NCI-H526 treated with DMSO at 0.1 percent for 48 hours (cell line): ENCODE measurements at places on chromosomes 2 and 18.
A peak's percentile ranks its signal among the peaks of the same experiment; 100 is the strongest.

GRCh38 chr18:63994783-63995399, 25.0 kb downstream of the SERPINB8 start:
- no peak for DNase-seq

DNA sequence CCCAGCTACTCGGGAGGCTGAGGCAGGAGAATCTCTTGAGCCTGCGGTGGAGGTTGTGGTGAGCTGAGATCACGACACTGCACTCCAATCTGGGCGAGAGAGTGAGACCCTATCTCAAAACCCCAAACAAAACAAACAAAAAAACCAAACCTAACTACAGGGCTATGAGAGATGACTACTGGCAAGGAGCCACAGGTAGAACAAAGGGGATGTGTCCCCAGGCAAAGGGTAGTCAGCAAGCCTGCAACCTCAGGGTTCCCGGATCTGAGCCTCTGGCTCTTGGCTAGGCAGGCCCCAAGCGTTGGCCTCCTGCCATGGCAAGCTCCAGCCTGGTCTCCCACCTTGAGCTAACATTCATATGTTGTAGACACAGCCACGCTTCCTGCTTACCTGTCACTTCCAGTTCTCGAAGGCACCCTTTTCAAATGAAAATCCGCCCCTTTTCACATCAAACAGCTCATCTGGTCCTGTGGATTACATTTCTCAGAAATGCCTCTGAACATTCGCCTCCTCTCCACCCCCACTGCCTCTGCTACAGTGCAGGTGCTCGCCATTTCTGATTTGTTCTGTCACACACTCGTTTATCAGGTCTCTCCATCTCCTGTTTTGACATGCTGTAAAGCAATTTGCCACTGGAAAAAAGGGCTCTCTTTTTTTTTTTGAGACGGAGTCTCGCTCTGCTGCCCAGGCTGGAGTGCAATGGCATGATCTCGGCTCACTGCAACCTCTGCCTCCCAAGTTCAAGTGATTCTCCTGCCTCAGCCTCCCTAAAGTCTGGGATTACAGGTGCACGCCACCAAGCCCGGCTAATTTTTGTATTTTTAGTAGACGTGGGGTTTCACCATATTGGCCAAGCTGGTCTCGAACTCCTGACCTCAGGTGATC, 13.1 kb upstream of the ACTR3 start:
- DNase-seq, result no peak

GRCh38 chr2:204613635-204614034, 68.4 kb downstream of the PARD3B start:
- no peak for DNase-seq

DNA sequence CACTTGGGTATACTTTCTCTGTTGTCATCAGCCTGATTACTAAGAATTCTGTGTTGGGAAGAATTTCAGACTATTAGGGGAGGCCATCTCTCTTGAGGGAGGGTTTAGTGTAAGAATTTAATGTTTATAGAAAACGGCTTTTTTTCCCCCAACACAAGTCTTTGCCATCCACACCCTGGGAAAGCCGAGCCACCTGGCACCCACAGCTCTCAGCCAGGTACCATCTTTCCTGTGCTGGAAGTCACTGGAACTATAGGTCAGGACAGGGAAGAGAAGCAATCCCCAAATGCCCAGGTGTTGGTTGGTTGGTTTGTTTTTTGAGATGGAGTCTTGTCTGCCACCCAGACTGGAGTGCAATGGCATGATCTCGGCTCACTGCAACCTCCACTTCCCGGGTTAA, 155.1 kb downstream of the SMAD7 start:
- no peak for DNase-seq

DNA sequence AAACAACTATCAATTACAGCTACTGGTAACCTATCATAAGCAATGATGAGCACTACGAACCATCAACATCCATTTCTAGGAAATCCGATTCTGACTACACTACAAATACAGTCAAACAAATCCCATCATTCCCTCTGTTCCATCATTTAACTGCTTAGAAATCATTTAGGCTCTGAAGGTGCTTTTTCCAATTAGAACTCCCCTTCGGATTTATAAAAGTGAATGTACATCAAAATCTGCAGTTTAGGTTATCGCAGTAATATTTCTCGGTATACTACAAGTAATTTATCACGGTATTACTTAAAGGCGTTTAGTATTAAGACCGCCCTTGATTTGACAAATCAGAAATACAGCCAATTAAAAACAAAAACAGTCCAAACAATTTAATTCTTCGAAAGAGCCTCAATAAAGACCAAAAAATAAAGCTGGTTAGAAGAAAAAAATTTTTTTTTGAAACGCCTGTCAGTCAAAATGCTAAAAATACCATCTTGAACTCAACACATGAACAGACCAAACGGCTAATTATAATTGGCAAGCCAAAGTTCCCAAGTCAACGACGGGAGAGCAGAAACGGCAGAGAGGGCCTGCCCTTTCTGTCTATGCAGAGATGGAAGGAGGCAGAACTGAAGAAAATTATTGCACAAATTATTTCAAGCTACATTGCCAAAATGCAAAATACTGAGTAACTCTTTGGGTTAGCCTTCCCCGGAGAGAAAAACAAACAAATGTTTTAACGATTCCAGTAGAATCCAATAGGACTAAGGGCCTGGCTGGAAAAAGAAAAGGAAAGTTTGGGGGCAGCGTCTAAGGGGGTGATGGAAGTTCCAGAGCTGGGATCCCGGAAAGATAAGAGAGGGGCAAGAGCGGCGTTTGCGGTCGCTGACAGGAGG, 1.2 kb downstream of the VPS54 start:
- peak; percentile 67 for DNase-seq

DNA sequence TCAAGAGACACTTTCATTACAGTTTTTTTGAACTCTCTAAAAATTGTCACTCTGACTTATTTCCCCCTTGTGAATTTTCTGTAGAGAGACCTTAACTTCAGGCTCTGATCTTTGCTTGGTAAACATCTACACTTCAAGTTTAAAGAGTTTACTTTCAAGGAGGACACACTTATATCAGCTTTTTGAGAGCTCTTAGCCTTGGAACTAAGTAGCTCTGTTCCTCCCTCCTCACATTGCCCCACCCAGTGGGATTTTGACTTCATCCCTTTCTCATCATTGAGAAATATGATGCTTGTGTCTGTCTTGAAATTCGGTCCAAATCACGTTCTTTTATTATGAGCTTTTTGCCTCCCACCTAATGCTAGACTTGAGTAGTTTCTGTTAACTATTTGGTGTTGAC, 433.4 kb upstream of the MEIS1 start:
- DNase-seq, result no peak
